ENCODE measurements at places on chromosomes 12 and 14.

DNA sequence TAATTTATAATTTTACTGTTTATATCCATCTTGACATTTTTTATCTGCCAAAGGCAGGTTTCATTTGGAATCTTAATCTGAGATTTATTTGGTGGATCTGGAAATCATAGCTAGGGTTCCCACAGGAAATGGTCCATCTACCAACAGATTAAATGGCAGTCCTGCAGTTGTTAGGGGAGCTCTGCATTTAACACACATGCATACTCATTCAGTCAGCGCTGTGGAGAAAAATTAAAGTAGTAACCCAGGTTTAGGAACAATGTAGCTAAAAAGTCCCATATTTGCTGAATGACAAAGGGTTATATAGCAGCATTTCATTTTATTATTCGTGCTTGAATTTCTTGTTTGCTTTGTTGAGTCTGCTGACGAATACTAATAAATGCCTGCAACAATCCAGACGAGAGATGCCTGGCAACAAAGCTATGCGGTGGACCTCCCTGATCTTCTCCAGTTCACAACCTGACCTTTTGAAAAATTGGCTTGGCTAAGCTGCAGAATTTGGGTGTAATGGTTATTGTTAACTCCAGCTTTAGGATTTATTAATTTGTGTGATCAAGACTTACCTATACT, 59.8 kb downstream of the MIPOL1 start:
- DNase-seq = no peak

- no peak for DNase-seq
Measured at GRCh38 chr14:24597403-24597802, 12.1 kb downstream of the GZMH start.

DNA sequence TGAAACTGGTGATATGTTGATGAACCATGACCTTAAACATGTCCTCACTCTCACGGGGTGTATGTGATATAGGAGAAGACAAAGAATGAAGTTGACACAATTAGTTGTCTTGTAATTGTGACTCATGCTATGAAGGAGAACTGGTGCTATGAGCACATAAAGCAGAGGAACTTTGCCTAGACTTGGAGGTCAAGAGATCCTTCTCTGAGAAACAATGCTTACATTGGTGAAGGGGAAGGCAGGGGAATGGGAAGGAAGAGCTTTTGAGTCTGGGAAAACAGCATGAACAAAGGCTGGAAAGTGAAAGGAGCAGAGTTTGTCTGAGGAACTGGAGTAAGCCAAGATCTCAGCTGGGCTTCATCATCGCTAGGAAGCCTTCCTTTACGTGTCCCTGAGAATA, 83.2 kb downstream of the MYRFL start:
- DNase-seq = no peak

DNA sequence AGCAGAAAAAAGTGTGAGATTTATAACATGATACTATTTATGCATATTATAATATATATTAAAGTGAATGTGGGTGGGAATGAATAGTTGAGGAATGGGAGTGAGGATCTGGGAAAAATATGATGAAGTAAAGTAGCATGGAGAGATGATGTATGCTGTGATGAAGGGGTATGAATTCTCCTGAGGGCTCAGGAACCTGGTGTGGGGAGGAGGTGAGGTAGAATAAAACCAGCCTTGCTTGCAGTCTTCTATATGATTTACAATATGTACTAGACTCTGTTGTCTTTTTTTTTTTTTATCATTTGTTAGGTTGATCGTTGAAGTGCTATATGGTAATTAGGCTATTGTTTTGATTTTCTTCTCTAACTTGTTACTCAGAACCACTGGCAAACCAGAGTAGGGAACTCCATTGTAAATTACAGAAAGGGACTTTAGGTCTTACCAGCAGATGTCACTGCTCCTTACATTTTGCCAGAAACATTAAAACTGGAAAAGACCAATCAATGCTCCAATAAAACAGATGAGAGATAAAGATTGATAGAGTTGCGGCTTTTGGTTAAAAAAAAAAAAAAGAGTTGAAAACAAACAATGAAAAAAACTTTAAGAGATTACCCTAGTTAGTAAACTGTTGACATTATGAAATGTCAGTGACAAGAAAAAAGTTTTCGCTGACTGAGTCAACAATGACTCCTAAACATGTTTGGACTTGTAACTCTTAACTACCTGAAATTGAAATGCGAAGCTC, 39.9 kb downstream of the ATL1 start:
- peak; percentile 10 for DNase-seq

DNA sequence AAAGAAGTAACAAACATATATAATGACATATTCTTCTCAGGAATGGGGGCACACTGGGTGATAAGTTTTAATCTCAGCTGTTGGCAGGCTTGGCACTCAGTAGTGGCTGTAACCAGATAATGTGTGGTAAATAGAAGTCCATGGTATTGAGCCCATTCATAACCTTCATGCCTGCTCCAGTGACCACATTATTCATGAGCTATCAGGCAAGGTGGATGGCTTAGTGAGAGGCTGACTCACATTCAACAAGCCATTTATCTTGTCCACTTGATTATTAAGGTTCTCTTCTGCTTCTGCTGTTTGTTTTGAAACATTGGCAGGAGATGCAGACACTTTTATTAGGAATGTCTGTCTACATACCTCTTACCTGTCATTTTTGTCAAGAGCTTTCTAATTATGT, 950.4 kb upstream of the LRFN5 start:
- no peak for DNase-seq

DNA sequence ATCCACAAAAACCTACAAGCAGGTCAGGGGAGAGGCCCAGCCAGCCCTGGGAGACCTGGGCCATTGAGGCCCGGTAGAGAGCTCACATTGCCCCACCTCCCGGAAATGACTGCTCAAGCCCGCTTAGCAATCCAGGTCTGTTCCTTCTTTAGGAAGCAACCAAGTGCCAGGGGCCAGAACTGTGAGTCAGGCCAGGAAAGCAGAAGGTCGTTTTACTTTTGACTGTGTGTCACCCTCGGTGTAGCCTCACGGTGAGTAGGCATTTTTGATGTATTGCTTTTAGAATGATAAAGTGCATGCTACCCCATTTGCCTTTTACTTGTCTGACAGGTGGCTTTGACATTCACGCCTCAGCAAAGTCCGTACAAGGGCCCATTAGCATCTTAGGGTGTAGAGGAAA, 25.4 kb upstream of the PWP1 start:
- DNase-seq = no peak

- no peak for DNase-seq
Measured at GRCh38 chr12:123401753-123402683, 18.1 kb downstream of the KMT5A start.
